ENCODE measurements at places on chromosomes 2 and 18. TPM values are rescaled to one million over a fixed set of nuclear protein-coding genes. Genes with fewer than 3 reads are reported as not detected.

Gene ALPI
- polyA plus RNA-seq: 0.63 TPM

Gene SLC9A4
- not detected for polyA plus RNA-seq

Gene MDH1B
- 0.69 TPM for polyA plus RNA-seq

Gene ZCCHC2
- 7.5 TPM for polyA plus RNA-seq

Gene AAK1
- 13.4 TPM for polyA plus RNA-seq

Gene TUBA3E
- polyA plus RNA-seq: not detected

Gene GREB1L
- polyA plus RNA-seq: 3.2 TPM

Gene UGT1A3
- not detected for polyA plus RNA-seq

Gene AKAIN1
- polyA plus RNA-seq: not detected

Gene ABCB11
- polyA plus RNA-seq: not detected

Gene DCTN1
- 106 TPM for polyA plus RNA-seq

Gene ZSWIM2
- polyA plus RNA-seq: not detected

Gene CIB4
- polyA plus RNA-seq: not detected

Gene HNRNPLL
- polyA plus RNA-seq: 33.0 TPM

Gene COMMD1
- polyA plus RNA-seq: 60.5 TPM

Gene SLC9A2
- 2.9 TPM for polyA plus RNA-seq

Gene EMILIN2
- 30.2 TPM for polyA plus RNA-seq

Gene SNTG2
- polyA plus RNA-seq: not detected

Gene C2orf80
- not detected for polyA plus RNA-seq

Gene TRIB2
- 48.1 TPM for polyA plus RNA-seq

Gene CHRNA1
- 144 TPM for polyA plus RNA-seq

Gene POMC
- 3.7 TPM for polyA plus RNA-seq

Gene VIL1
- 0.44 TPM for polyA plus RNA-seq

Gene MROH2A
- not detected for polyA plus RNA-seq

Gene CCBE1
- polyA plus RNA-seq: 5.0 TPM

Gene MOCOS
- polyA plus RNA-seq: 0.62 TPM
